ENCODE measurements at places on chromosomes 6 and 20.
A peak's percentile ranks its signal among the peaks of the same experiment; 100 is the strongest.

- DNase-seq = no peak
Measured at GRCh38 chr6:40500227-40500626, 86.9 kb downstream of the LRFN2 start.

- no peak for DNase-seq
Measured at GRCh38 chr6:28531479-28532128, 5.9 kb downstream of the GPX5 start.

DNA sequence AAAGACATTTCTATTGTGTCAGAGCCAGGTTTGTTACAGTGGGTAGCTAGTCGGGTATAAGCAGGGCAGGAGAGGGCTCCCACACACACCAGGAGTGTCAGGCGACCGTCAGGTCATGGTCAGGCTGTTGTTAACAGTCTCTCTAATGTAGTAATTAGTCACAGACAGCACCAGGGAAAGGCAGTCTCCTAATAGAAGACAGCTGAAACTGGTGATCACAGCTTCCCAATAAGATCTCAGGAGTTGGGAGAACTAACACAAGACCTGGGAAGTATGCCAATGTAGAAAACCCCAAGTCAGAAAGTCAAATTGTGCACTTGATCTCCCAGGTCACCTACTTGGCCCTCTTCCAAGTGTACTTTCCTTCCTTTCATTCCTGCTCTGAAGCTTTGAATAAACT lies 53.0 kb upstream of the GPR6 start:
- peak; percentile 4 for DNase-seq

- DNase-seq = peak; percentile 57
Measured at GRCh38 chr20:39042279-39043150, 80.4 kb downstream of the DHX35 start.

DNA sequence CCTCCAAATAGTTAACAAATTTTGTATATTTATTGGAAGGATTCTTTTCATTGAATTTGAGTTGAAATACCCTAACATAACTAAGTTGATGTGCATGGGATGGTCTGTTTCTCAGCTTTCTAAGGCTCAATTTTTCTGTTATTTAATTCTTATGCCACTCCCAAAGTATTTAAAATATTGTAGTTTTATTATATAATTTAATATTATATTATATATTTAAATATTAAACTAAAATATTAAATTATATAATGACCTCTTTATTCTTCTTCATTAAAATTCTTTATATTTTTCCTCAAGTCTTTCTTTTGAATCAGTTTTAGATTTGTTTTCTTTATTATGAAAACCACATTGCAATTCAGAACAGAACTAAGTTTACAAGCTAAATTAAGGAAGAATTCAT lies 194.7 kb downstream of the TFAP2B start:
- no peak for DNase-seq

- no peak for DNase-seq
Measured at GRCh38 chr6:21893793-21894192, 300.2 kb downstream of the SOX4 start.

DNA sequence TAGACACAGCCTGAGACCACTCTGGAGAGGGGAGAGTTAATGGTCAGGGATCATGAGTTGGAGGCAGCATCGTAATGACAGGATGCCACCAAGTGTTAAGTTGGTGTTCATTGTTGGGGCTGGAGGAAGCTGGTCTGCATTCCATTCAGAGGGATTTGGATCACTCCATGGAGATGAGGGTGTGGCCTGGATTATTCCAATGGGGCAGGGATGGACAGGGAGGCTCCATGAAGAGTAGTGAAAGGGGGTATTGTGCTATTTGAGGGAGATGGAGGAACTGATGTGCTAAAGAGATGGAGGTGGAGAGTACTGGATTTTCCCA lies 1.1 kb downstream of the SAPCD1 start:
- DNase-seq = peak; percentile 76

DNA sequence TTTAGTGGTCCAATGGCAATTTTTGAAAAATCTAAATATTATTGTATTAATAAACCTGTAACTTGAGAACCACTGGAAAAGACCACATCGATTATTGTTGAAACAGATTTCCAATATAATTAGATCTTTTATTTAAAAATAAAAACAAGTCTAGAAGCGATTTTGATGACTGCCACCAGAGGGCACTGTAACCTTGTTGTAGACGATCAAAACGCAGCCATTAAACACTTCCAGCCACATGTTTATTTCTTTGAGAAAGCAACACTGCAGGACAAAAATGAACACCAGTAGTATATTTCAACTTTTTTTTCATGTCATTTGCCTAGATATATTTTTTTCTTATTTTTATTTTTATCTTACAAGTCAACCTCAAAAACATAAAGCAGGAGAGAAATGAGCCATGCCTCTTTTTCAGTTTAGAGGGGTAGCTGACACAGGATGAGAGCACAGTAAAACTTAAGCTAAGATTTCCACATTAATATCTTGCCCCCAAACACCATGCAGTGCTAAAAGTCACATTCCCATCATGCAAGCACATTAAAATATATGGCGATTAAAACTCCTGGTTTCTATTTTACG lies 115.4 kb downstream of the OPRM1 start:
- DNase-seq = peak; percentile 87

All from fibroblast of the aortic adventitia (primary cell).